DMS79 (cell line): ENCODE measurements at places on chromosomes 5 and 9.

- no peak for DNase-seq
Observed at GRCh38 chr5:155128786-155129512, 115.4 kb downstream of the KIF4B start.

DNA sequence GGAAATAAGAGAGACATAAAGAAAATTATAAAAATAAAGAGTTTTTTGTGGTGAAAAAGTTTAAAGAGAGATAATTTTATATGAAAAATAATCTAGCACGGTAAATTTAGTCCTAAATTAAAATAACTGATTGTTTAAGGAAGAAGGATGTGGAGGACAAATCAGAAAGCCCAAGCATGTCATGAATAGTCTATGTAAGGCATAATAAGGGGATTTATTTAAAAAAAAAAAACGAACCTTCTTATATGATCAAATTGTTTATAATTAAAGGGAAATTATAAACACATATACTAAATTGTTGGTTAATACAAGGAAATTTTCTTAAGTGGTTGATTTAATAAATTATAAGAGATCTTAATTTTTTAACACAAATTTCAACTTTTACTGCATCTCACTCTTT lies 551.8 kb upstream of the TYRP1 start:
- DNase-seq: no peak

DNA sequence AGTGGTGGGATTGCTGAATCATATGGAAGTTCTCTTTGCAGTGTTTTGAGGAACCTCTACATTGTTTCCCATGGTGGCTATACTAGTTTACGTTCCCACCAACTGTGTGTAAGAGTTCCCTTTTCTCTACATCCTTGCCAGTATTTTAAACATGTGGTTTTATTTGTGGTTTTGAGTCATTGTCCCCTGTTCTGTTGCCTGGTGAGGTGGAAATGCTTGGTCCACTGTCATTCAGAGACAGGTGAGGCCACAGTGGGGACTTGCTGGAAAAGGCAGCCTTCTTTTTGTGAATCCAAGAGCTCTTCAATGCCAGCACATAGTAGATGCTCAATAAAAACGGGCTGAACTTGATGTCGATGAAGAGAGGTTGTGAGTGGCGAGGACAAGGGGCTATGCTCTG lies 44.2 kb downstream of the SH3PXD2B start:
- DNase-seq: no peak

GRCh38 chr5:41870627-41871048 lies 413 bp upstream of the OXCT1 start:
- DNase-seq: no peak

GRCh38 chr9:125707472-125707804 lies 430 bp upstream of the MAPKAP1 start:
- DNase-seq: no peak

- DNase-seq: no peak
Observed at GRCh38 chr5:52897238-52897614, 91.9 kb upstream of the ITGA2 start.

GRCh38 chr5:18457255-18457654 lies 823.0 kb downstream of the TAF11L14 start:
- DNase-seq: no peak

DNA sequence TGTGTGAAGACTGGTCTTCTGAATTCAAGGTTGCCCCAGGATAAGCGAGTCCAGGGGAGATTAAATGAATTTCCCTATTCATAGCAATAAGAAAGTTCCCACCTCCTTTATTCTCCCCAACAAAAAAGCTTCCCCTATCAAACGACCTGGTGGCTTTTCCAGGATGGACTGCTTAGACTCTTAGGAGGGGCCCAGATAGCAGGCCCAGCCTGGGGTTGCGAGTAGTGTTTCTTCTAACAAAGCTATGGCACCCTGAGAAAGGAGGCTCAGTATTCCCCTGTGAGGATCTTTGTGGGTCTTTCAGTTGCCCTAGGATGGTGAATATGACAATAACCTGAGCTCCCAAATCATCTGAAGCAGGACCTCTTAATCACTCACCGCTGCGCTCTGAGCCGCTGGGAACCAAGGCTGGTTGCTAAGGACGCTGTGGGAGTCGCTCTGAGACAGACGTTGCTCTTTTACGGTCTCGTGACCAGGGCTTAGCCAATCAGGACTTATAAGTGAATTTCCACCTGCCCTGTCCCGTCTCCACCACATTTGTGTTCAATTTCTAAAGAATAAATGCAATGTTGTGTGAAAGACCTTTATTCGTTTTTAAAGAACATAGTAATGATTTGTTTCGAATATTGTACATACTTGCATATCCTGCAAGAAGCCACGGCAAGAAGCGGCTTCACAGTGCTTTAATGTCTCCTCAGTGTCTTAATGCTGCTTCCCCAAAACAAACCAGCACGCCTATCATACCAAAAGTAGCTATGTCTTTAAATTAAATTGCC lies at the start of gene TMEM232:
TMEM232 (minus strand) TSS at position 423 of the 776 bp plus-strand sequence. CDS start 59,319 bp downstream, outside the sequence.
- DNase-seq: peak; percentile 48

DNA sequence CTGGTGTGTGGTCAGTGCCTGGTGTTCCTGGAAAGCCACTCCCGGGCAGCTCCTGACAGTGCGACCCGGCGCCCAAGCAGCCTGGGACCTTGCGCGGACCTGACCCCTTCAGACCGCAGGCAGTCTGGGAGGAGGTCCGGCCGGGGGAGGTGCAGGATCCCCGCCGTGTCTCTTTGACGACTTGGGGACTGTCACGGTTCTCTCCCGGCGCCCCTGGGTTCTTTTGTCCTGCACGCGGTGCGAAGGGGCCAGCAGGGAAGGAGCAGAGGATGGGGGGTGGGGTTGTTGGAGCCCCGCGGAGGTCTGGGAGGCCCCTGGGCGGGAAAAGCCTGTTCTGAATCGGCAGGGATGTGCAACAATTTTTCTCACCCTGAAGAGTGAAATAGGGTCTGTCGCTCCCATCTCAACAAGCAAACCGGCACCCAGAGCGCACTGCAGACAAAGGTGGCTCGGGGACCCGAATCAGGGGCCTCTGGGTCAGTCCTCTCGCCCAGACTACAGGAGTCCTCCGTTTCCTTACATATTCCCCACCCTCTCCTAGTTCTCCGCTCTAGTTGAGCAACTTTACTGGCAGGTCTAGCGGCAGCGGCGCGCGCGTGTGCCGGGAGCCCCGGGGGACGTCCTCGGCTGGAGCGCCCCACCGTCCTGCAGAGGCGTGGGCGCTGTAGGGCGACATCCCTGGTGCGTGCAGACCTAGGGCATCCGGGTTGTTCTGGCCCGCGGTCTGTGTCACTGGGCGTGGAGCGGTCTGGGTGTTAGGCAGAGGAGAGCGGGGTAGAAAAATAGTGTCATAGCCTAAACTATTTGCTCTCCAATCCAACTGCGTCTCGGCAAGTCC lies 1.2 kb downstream of the VCAN start:
- no peak for DNase-seq

DNA sequence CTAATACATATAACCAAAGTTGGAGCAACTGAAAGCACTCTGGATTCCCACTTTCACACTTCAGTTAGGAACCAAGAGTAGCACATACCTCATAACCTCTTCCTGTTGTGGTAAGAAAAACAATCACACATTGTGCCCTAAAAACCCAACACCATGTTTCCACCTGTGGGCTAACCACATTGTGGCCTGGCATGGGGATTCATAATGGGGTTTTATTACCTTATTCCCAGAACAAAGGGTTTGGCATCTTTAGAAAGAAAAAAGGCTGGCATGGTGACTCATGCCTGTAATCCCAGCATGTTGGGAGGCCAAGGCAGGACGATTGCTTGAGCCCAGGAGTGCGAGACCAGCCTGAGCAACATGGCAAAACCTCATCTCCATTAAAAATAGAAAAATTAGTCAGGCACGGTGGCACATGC lies 60.6 kb downstream of the HSD17B3 start:
- no peak for DNase-seq

- no peak for DNase-seq
Observed at GRCh38 chr9:125861405-125862058, 114.4 kb downstream of the PBX3 start.

- no peak for DNase-seq
Observed at GRCh38 chr5:16855485-16855884, 80.6 kb downstream of the MYO10 start.

DNA sequence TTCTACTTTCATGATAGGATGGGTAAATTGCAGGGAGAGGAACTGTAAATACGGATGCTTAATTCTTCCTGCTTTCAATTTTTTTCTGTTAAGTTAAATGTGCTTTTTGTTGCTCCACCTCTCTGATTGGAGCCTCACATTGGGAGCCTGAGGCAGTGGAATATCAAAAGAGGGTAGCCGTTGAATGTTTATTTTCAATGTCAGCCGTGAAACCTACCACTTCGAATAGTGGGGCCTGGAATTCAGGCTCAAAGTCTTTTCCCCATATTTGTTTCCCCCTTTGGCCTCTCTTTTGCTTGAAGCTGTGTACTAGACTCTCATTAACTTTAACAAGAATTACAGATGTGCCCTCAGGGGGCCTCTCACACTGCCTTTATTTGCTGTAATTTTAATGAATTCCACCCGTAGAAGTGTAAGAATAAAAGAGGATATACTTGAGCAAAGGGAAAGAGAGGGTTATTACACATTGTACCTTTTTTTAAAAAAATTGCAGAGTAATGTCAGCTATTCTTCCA lies 29.0 kb downstream of the PSAT1 start:
- no peak for DNase-seq

DNA sequence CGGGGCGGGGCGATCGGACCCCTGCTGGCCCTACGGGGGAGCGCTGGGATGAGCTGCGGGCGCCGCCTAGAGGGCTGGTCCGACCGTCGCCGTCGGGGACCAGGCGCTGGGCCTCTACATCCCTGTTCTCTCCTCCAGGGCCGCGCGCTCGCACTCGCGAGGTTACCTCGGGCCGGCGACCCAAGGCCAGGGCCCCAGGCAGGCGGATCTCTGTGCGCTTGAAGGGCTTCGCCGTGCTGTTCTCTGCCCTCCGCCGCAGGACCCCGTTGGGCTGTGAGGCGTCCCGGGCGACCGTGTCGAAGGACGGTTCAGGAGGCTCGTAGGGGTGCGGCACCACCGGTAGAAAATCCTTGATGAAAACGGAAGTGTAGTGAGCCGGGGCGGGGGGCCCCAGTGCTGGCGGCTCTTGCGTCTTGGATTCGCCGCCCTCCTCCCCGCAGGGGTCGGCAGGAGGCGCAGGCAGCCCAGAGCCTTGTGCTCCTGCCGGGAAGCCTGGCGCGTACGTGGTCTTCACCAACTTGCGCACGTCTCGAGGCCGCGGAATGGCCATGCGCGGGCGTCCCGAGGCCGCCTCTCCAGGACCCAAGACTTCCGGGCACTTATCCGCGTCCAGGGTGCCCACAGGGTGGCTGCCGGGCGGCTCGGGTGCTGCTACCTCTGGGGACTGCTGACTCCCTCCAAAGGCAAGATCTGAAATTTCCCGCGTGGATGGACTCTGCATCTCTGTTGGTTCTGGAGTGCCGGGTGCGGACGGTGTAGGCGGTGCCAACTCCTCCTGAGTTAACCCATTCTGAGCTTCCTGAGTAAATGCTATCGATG lies 2.0 kb downstream of the PROB1 start:
- DNase-seq: peak; percentile 13

GRCh38 chr9:122206118-122207046 lies 22.4 kb downstream of the LHX6 start:
- no peak for DNase-seq

GRCh38 chr5:92644266-92644886 lies 936.6 kb downstream of the NR2F1-AS1 start:
- no peak for DNase-seq
